Amniotic epithelial cell (primary cell): ENCODE measurements at places on chromosomes 5 and 9.
A peak's percentile ranks its signal among the peaks of the same experiment; 100 is the strongest.

DNA sequence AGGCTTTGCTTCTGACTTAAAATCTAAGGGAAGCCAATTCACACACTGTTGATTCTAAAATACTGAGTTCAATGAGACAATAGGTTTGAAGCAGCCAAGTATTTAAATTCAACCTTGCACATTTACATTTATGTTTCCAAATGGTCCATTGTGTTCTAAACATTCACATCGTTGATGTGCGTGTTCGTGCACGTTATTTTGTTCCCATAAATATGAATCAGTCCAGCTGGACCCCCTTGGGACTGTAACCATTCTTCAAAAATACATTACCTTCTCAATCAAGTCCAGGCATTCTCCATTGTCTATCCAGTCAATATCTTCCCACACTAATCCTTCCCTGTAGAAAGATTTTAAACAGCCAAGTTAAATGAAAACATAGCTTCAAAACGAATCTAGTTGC lies 146.4 kb upstream of the RETREG1 start:
- no peak for DNase-seq

- peak; percentile 64 for DNase-seq
These were observed 12.4 kb downstream of the CBY3 start for GRCh38 chr5:179668391-179668790.

- no peak for DNase-seq
These were observed 803.4 kb upstream of the CDH10 start for GRCh38 chr5:25448190-25448621.

DNA sequence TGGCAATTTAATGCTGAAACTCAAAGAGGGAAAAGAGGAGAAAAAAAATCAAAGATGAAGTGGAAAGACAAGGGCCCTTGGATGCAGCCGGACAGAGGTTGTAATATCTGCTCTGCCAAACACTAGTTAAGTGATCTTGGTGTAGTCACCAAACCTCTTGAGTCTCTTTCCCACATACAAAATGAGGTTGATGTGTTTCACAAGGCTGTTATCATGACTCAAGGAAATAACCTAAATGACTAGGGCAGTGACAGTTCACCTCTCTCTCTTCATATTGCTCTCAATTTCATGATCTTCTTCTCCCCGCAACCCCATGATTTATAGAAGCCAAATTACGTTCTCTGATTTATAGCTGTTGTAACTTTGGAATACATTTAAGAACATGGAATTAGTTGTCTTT lies 44.9 kb downstream of the PIK3R1 start:
- peak; percentile 42 for DNase-seq

DNA sequence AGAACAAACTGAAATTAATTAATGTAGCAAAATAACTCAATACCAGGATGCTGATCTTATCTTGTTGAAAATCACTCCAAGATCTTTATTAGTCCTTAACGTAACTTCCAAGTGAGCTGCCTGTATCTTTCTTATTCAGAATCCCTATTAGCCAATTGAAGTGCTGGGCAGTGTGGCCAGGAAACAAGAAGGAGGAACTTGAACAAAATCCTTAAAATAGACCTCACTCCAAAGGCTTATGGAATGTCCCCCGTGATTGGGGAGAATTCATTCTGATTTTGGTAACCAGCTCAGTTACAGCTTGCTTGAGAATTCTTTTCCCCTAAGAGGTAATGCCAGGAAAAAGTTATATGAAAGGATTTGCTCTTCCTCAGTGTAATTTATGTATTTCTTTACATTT lies 171.0 kb downstream of the DEPDC1B start:
- no peak for DNase-seq

GRCh38 chr9:74942801-74943200 lies 9.9 kb downstream of the C9orf40 start:
- peak; percentile 11 for DNase-seq

GRCh38 chr5:50606179-50606578 lies 60.3 kb upstream of the PARP8 start:
- DNase-seq, result no peak

DNA sequence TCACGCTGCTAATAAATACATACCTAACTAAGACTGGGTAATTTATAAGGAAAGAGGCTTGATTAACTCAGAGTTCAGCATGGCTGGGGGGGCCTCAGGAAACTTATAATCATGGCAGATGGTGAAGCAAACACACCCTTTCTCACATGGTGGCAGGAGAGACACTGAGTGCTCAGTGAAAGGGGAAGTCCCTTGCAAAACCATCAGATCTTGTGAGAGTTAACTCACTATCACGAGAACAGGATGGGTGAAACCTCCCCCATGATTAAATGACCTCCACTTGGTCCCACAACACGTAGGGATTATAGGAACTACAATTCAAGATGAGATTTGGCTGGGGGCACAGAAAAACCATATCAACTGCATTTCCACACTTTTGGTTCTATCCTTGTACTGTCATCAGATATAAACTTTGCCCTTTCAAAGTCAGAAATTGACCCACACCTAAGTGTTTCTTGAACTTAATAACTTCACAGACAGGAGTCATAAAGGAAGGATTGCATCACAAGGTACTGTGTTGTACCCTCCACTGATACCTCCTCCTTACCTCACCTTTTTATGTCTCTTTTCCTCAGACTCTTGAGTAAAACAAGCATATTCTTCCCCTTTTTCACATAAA lies 319.1 kb upstream of the PIK3R1 start:
- no peak for DNase-seq

GRCh38 chr5:56456002-56456401 lies 222.9 kb upstream of the ANKRD55 start:
- peak; percentile 60 for DNase-seq
